LHCN-M2 (cell line): ENCODE measurements at places on chromosomes 7 and 10. TPM values are rescaled to one million over a fixed set of nuclear protein-coding genes. Genes with fewer than 3 reads are reported as not detected.

GRCh38 chr10:24642921-24643678 is 80.6 kb downstream of the ARHGAP21 start:
- peak; percentile 77 for DNase-seq

- no peak for DNase-seq
Observed at GRCh38 chr10:12716042-12716441, 285.5 kb downstream of the CCDC3 start.

GRCh38 chr10:118767297-118768040 is 12.7 kb upstream of the CACUL1 start:
- DNase-seq, result no peak

DNA sequence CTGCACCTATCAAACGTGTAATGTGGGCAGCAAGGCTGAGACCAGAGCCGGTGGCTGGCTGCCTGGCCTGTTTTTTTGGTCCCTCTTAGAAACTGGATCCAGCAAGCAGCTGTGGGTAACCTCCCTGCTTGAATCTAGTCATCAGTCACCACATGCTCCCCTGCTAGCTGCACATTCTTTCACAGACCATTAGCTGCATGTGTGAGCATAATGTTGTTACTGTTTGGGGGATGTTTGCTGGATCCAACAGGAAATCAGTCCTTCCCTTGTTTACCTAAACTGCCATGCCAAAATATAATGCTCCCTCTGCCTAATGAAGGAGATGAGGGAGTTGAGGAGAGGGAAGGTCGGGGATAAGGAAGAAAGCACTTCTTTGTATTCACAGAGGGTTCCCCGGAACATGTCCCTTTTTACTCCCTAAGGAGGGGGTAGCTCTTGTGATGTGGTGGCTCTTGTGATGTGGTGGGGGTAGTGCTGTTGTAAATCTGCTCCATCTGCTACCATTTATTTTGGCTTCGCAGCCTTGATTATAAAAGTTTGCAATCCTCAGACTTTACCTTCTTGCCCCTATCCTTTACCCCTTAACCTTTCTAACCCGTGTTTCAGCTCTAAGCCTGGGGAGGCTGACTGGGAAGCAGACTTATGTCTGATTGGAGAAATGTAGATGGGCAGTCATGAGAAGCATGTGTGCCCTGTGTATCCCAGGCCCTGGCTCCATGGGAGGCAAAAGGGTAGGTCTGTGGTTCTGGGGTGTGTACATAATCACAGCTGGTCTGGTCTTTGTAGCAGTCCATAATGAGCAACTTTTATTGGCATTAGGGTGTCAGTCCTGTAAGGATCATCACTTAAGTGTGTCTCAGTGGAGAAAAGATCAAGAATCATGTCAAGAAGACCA is 20.8 kb downstream of the LOXL4 start:
- peak; percentile 86 for DNase-seq

GRCh38 chr7:12764458-12764891 is 77.0 kb downstream of the ARL4A start:
- DNase-seq, result no peak

GRCh38 chr7:47937065-47937687 is 11.1 kb downstream of the PKD1L1 start:
- no peak for DNase-seq

- DNase-seq, result no peak
Observed at GRCh38 chr7:130419658-130420057, 21.2 kb downstream of the CEP41 start.

- DNase-seq, result no peak
Observed at GRCh38 chr7:108653526-108653925, 83.9 kb downstream of the DNAJB9 start.

GRCh38 chr7:155927905-155928304 is 115.6 kb upstream of the SHH start:
- DNase-seq, result no peak

- peak; percentile 48 for DNase-seq
Observed at GRCh38 chr10:127863231-127863825, 29.4 kb downstream of the CLRN3 start.

GRCh38 chr10:61480208-61480607 is 27.0 kb upstream of the TMEM26 start:
- DNase-seq, result no peak

- DNase-seq, result no peak
Observed at GRCh38 chr10:133401981-133402725, 8.2 kb downstream of the MTG1 start.

Gene SYT15
- under 0.01 TPM in 1 of 2 replicates, not detected in the other for total RNA-seq

Gene OPN1SW
- total RNA-seq, result 1.7 and 2.1 TPM in 2 replicates

Gene PLEKHS1
- not detected in 2 replicates for total RNA-seq

Gene NPY4R2
- not detected in 2 replicates for total RNA-seq

Gene CPVL
- total RNA-seq, result 0.06 and 0.19 TPM in 2 replicates

Gene OR2A5
- not detected in 2 replicates for total RNA-seq

Gene SCIN
- total RNA-seq, result 0.40 and 1.0 TPM in 2 replicates
